ENCODE measurements at places on chromosomes 13 and 19.
A peak's percentile ranks its signal among the peaks of the same experiment; 100 is the strongest.

DNA sequence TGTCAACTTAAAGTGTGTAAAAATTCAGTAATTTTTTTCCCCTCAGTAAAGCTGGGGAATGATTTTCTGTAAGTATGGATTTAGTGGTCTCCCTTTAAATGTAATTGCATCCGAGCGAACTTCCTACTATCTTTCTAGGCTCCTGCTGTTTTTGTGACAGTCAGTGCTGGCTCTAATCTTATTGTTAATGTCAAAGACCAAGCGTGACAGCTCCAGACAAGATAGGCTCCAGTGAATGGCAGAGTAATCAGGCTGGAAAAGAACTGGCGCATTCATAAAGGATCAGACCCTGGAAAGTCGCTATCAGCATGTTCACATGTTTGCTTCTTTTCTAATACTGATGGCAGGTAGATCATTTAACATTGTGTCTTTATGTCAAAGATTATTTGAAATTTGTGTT lies 908.0 kb upstream of the ATXN8OS start:
- no peak for DNase-seq

GRCh38 chr19:30682999-30683536 lies 310.9 kb downstream of the ZNF536 start:
- DNase-seq, result peak; percentile 86

DNA sequence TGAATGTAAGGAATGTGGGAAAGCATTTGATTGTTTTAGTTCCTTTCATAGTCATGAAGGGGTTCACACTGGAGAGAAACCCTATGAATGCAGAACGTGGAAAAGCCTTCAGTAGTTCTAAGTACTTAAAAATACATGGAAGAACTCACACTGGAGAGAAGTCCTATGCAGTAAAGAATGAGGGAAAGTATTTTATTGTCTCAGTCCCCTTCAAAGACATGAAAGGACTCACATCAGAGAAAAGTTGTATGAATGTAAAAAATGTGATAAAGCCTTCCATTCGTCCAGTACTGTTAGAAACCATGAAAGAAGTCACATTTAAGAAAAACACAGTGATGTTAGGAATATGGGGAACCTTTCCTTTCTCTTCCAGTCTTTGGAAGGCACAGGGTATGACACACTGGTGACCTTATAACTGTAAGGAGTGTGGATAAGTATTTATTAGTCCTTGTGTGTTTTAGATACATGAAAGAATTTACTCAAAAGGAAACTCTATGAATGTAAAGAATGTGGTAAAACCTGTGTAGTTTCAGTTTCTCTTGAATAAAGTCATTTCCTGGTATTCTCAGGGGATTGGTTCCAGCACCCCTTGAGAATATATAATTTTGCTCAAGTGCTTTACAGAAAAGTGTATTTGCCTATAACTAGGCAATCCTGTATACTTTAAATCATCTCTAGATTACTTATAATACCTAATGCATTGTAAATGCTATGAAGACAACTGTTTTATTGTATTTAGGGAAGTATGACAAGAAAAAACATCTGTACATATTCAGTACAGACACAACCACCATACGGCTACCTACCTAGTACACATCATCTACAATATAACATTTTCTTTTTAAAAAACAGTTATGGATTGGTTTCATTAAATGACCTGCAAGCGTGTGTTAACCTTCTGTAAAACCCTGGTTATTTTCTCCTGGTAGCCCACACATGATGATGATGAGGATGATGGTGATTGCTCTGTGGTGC lies 52.8 kb downstream of the ZNF823 start:
- no peak for DNase-seq

DNA sequence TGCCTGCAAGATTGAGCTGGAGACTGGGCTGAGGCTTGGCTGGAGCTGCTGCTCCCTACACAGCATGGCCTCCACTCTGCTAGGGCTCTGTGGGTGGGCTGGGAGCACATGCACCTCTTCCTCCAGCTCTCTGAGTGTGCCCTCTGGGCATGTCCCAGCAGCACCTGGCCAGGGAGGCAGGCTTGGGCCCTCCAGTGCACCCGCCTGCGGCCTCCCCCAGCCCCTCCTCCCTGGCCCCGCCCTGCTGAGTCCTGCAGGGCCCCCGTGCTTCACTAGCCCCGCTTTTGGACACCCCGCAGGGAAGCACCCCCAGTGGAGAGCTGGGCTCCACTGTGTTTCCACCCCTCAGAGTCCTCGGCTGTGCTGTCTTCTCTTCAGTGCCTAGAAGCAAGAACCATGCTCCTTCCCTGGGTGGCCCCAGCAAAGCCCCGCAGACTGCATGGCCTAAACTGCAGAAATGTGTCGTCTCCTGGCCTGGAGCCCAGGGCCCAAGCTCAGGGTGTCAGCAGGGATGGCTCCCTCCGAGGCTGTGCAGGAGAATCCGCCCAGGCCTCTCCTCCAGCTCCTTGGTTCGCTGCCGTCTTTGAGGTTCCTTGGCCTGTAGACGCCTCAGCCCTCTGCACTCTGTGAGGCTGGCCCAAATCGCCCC lies 5.0 kb upstream of the TEX29 start:
- no peak for DNase-seq

GRCh38 chr13:25688536-25688935 lies 316.8 kb downstream of the ATP8A2 start:
- no peak for DNase-seq

DNA sequence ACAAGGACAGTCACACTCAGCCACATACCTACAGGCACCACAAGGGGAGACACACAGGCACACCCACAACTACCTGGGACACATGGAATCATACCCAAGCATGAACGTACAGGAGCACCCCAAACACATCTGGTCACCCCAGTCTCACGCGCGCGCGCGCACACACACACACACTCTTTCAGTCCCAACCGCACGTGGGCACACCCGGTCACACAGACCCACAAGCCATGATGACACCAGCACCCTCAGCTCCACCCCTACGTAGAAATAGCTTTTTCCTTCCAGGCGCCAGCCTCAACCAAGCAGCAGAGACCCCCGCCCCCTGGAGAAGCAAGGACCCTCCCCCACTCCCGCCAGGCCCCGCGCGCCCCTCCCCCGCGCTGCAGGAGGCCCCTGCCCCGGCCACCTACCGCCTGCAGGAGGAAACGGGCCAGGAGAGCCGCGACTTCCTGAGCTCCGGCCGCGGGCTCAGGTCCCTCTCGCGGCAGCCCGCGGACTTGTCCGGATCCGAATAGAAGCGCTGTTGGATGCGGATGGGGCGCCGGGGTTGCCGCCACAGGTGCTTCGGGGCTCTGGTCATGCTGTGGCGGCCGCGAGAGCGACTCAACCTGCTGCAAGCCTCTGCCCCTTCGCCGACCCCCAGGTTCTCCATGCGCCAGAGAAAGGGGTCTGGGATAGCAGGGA lies 6.4 kb upstream of the PDE4C start:
- no peak for DNase-seq

GRCh38 chr13:78065141-78065540 lies 146.5 kb upstream of the EDNRB start:
- no peak for DNase-seq

DNA sequence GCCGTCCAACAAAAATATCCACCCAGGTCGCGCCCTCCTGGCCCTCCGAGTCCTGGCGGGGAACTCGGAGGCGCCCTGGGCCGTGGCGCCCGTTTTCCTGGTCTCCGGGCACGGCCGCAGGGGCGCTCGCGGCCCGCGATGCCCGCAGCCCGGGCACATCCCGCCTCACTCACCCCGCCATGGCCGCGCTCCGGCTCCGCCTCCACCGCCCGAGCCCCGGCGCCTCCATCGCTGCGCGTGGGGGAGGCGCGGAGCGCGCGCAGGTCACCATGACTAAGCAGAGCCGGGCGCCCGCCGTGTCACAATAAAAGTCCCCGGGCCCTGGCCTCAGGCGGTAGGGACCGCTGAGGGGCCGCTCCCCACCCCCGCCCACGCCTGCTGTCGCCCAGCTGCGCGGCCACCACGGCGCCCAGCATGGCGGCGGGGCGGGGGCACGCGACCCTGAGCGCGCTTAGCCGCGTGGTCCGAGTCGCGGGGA lies 593 bp downstream of the KEAP1 start:
- peak; percentile 83 for DNase-seq

GRCh38 chr13:93882086-93882651 lies 597.3 kb downstream of the DCT start:
- no peak for DNase-seq

DNA sequence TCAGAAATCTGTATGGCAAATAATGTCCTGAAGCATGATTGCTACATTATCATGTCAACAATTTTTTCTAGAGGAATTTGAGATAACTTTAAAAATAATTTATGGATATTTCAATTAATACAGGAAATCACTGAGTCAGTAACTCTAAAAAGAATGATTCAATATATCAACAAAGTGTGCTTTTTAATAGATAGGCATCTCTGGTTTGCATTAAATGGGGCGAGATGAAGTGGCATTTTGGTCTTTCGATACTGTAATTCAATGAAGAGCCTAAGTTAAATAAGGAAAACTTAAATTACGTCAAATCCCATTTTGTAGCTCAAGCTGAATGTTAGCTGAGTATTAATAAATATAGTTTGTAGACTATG lies 342.8 kb downstream of the DACH1 start:
- no peak for DNase-seq

DNA sequence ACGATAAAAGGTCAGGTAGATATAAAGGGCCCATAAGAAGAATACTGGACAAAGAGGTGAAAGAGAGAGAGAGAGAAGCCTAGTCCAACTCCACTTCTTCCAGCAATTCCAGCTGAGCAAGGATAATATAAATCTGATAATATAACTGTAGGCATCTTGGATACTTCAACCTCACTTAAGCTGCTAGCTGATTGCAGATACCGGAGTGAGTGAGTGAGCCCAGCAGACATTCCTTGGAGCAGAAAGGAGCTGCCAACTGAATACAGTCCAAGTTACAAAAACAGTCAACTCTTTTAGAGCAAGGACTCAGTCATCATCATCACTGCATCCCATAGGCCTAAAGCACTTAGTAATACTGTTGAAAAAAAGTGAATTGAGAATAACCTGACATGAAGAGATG lies 387.6 kb downstream of the SLITRK6 start:
- peak; percentile 25 for DNase-seq

DNA sequence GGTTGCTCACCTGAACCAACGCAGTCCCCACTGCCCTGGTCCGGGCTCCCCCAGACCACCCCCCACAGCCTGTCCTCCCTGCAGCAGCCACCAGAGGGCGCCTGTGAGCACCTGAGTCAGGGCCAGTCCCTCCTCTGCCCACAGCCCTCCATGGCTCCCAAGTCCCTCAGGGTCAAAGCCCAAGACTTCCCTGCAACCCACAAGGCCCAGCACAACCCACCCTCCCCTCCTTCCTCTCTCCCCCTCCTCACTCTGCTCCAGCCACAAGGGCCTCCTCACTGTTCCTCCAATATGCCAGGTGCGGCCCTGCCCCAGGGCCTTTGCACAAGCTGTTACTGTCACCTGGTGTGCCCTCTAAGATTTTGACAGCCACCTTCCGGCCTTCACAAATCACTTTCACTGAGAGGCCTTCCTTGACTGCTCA lies 10.9 kb downstream of the GNA15 start:
- no peak for DNase-seq

- peak; percentile 86 for DNase-seq
Measured at GRCh38 chr19:13277104-13277809, 127.0 kb downstream of the IER2 start.

GRCh38 chr19:55479451-55480230 lies 3.2 kb downstream of the ZNF628 start:
- no peak for DNase-seq

DNA sequence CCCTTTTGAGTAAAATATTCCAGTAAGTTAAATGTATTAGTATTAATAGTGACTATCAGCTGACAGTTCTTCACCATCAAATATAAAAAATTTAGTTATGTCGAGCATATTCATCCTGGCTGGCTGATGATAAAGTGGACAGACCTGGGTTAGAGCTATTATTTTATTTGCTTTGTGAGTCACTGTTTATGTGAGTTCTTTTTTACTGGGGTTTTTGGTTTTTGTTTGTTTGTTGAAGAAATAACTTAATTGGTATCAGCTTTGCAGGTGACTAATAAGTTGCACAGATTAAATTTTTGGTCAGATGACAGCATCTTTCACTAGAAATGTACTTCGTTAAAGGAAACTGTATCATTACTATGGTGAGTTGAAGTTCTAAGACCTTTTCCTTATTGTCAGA lies 224.7 kb downstream of the GGACT start:
- peak; percentile 21 for DNase-seq

GRCh38 chr19:11263726-11264125 lies 1.4 kb upstream of the DOCK6 start:
- DNase-seq, result no peak

DNA sequence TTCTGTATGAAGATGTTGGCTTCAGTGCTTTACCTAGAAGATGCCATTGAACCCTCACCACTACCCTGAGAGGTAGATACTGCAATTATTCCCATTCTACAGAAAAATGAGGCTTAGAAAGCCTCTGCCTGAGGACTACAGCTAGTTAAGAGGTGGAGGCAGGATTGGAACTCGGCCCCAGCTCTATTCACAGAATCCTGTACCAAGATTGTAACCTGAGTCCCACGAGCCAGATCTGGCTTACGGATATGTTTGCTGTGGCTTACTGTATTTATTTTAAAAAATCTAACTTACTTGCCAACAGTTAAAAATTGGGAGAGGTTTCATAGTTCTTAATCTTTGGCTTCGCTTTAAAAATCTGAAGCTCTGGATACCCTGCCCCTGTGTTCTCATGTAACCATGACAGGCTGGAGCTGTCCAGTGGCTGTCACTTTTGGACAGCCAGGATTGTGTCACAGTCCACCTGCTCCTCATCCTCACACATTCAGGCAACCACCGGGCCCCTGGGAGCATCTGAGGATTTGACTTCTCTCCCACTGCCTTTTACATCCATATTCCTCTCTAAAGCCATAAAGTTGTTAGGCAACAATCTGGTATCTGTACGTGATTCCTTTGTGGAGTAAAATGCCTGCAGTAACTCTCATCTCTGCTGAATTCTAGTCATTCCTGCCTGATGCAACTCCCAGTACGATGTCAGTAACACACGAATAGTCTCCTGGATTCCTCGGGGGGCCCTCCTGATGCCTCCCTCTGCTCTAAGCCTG lies 160.8 kb upstream of the SERP2 start:
- DNase-seq, result peak; percentile 96

DNA sequence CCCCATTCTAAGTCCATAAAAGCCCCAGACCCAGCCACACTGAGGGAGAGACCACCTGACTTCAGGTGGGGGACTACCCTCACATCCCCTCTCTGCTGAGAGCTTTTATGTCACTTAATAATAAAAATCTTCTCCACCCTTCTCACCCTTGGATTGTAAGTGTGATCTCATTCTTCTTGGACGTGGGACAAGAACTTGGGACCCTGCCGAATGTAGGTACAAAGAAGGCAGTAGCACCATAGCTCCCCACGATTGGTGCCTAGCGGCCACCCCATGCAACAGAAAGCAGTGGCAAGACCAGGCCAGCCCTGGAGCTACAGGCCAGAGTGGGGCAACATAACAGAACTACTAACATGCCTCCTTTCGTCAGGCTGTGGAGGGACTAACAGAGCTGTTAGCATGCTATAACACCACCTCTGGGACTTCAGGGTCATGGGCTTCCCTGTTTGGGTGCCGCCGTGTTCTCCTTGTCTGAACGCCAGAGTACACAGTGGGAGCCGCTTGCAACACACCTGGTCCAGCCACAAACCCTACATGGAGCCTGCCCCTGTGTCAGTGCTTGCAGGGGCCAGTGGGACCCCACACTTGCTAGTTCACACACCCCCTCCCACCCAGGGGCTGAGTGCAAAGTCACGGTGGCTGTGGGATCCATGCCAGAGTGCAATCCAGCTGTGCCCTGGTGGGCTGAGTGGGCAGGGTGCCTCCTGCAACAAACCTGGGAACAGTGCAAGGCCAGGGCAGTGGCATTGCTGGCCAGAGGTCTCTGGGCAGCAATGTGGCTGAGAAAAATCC lies 5.2 kb upstream of the FBXO17 start:
- no peak for DNase-seq

- no peak for DNase-seq
Measured at GRCh38 chr19:6228551-6229215, 51.1 kb downstream of the MLLT1 start.
